ENCODE measurements at places on chromosomes 3 and 15.

DNA sequence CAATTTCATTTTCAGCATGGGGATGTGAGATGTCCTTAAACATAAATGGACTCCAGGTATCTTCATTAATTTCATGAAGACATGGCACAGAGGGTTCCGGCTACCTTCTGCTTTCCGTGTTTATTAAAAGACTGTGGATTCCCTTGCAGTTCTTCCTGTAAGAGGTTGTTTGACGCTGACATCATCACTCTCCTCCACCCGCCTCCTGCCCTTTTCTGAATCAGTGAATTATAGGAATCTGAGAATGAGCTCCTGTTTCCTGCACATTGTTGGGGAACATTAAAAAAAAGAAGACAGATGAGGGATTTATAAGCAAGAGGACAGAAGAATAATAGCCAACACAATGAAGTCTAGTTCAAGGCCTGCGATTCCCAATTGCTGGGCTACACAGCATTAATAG, 191.3 kb downstream of the LPP start:
- peak; percentile 49 for DNase-seq

DNA sequence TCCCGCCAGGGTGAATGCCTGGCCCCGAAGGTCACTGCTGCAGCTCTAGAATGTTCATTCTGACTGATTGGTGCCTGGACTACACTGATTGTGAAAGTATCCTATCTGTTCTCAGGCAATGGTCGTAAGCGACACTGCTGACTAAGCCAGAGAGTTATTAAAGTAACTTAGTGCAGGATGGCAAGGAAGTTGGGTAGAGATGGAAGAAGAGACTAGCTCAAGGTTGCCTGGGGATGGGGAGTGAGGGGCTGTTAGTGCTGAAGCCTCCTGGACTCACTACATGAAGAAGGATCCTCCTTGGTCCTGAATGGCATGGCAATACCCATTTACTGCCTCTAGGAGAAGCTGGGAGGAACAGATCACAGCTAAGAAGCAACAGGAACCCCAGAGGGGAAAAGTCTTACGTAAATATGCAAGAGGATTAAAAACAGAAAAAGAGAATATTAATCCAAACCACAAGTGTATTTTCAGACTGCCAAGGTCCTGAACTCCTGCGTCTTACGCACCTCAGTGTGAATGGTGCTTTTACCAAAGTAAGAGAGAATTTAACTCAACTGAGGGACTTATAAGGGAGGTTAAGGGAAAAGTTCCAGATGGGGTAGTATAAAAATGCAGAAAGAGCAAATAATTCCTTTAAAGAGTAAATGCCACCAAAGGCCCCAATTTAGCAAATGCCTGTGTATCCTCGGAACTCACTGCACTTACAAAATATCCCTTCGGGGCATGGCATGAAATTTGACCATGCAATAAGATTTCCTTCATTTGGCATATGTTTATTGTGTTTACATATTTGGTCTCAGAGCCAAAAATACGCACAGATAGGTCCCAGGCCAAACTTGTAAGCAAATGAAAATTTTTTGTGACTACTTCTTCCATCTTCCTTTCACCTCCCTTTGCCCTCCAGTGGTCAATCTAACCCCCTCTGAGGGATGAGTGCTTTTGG, 64.0 kb upstream of the DGKG start:
- DNase-seq = no peak

GRCh38 chr15:67080900-67081431, 15.6 kb downstream of the SMAD3 start:
- DNase-seq = peak; percentile 86

DNA sequence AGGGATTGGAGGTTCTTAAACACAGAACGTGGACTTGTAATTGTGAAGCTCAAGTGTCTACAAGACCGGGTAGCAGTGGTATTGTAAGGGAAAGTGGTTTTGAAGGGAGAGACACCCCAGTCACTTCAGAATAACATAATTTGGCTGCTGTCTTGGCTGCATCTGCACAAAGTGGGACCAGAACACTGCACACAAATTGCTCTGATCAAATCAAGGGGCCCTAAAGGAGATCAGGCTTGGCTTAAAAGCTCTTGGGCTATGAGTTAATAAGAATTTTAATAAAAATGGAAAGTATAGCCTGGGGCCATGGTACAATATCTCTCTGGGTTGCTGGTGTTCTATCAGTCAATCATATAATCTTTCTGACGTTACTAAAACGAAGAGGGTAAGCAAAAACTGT, 356.1 kb upstream of the ICE2 start:
- DNase-seq = no peak

DNA sequence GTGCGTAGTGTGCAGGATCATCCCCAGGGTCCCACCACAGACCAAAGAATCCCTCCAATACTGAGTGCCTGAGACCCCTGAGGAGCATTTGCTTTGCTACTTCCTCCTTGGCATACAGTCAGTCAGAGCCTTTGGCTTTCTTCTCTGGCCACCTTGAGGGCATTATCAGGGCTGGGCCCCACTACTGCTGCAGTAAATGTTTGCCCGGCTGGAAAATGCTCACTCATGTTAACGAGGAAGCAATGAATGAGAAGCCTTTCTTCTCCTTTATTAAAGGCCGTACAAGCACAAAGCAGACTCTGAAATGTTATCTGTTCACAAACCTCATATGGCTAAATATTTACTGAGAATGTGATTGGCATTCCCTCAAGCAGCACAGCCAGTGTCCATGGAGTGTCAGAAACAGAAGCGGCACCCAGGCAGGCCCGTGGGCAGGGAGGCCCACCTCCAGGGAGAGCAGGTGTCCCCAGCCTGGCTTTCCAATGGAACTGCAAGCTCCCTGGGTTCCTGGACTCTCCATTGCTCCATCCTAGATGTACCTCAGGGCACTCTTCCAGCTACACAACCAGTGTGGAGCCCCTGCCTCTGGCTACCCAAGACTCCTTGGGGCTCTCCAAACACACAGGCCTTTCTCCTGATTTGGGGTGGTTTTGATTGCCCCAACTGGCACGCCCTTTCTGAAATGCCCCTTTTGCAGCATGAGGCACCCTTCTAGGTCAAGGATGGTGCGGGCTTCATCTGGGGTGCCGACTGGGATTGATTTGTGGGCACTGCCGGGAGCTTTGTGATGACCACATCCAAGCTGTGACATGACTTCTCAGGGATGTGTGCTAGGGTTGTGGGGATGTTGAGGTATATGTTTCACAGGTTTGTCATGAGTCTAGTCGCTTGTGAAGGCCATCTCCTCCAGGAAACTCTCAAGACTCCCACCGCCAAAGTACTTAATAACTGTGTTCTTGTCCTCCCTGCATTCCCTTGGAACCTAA, 195.6 kb downstream of the FAM43A start:
- DNase-seq = no peak

GRCh38 chr3:143977341-143978262, 6.0 kb downstream of the DIPK2A start:
- DNase-seq = no peak

- DNase-seq = no peak
Measured at GRCh38 chr15:74545086-74545485, 4.1 kb downstream of the ARID3B start.

DNA sequence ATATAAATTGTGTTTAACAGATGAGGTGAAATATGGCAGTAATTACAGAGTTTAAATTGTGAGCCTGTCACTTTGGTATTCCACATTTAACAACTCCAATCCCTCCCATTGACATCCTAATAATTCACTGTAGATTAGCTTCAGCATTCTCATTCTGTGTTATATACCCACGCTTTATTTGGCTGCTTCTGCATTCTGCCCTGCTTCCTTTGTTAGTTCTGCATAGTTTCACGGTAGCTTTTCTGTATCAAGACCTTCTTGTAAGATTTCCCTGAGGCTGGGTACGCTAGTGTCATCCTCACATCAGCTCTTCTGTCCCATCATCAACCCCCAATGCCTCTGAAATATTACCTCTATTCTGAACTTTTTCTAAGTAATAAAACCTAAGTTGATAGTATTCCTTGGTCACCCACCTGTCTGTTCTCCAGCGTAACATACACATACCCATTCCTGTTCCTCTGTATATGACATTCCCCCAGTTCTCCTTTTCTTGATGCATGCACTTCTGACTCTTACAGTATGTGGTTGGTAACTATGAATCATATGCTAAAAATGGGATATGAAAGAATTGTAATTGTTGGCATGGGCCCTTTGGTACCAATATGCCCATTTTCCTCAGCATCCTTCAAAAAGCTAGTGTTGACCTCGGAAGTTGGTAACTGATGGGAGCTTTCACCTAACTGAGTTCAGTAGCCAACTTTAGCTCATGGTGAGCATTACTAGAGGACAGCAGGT, 171.2 kb downstream of the KLHL25 start:
- DNase-seq = no peak

DNA sequence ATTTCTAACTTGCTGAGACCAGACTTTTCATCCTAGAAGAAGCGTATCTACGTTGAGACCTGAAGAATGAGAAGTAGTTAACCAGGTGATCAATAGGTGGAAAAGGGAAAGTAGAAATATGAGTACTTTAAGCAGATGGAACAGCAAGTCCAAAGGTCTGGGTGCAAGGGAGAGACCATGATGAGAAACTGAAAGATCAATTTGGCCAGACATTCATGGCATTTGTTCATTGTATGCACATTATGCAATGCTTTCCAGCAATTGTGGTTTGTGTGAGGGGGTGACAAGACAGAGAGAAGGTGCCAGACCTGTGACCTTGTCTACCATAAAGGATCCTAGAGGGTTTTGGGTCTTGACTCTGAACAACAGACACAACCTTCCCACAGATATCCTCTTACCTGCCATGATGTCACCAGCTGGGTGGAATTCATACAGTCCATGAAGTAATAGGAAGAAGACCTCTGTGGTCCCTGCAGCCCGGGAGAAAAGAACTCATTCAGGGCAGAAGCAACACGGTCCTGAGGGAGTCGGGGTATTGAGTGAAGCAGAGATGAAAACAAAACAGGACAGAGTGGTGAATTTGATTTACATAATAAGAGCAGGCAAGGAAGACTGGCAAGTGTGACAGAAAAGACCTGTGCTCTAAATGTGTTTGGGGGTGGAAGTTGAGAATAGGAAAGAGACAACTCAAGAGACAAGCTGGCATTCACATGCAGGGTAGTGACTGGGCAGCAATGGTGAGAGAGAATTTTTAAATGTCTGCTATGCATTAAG, 63.4 kb upstream of the PSMD6 start:
- no peak for DNase-seq

GRCh38 chr3:133209871-133210550, 171.8 kb downstream of the TMEM108 start:
- no peak for DNase-seq

- no peak for DNase-seq
Measured at GRCh38 chr3:30370681-30371271, 235.6 kb upstream of the TGFBR2 start.

- DNase-seq = no peak
Measured at GRCh38 chr3:40661284-40661683, 136.5 kb downstream of the ZNF621 start.

DNA sequence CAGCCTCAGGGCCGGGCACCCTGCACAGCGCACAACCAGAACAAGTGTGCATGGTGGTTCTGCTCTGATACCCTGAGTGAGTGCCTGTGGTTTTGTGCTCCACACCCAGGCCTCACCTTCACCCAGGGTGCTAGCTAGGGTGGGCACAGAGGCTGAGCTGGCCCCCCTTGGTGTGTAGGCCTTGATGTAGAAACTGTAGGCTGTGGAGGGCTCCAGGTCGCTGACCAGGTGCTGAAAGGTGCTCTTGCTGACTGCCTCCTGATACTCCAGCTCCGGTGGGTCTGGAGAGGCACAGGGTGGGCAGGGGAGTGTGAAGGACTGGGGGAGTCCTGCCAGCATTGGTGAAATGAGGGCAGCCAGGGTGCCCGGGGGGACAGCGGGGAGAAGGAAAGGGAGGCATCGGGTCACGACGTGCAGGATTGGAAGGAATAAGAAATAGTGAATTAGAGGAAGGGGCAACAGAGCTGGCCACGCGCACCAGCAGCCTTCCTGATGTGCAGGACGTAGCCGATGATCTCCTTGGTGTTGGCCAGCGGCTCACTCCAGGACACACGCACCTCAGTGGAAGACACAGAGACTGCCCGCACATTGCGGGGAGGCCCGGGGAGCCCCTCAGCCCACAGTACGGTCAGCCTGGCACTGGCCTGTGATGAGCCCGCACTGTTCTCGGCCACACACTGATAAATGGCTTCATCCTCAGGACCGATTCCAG, 26.6 kb downstream of the RNU5B-1 start:
- DNase-seq = no peak

GRCh38 chr3:72699631-72700030, 148.6 kb downstream of the SHQ1 start:
- no peak for DNase-seq

DNA sequence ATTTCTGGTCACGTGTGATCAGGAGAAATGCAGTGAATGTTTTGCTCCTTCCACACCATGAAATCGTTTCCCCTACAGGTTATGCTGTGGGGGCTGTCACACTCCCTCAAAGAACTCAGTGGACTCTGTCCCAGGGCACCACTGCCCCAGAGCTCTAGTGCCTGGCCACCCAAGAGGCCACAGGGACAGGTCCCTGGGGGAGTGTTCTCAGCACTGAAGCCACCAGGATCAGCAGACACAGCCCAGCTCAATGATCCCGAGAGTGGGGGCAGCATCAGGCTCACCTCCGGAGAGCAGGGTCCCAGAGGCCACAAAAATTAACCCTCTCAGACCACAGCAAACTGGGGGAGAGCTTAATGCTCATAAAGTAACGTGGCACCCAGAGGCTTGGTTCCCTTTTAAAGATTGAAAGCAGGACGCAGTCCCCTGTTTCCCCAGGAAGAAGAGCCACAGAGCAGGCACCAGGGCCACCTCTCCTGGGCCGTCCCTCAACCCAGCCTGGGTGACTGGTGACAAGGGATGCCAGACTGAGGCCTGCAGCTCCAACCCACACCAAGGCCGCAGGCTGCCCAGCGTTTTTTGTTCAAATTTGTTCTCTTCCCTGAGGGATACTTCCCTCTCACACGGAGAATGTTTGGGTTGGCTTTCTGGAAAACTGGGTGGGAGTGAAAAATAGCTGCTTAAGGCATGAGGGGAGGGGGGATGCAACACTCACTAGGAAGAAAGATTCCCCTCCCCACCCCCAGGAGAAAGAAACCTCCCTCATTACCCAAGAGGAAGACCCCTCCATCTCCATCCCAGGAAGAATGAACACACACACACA, 123.3 kb upstream of the IGF1R start:
- no peak for DNase-seq

GRCh38 chr3:72041076-72041475, 256.1 kb upstream of the PROK2 start:
- no peak for DNase-seq

- no peak for DNase-seq
Measured at GRCh38 chr3:119380697-119381096, 82.7 kb downstream of the TMEM39A start.

GRCh38 chr3:99269606-99270351, 368.3 kb upstream of the DCBLD2 start:
- no peak for DNase-seq

DNA sequence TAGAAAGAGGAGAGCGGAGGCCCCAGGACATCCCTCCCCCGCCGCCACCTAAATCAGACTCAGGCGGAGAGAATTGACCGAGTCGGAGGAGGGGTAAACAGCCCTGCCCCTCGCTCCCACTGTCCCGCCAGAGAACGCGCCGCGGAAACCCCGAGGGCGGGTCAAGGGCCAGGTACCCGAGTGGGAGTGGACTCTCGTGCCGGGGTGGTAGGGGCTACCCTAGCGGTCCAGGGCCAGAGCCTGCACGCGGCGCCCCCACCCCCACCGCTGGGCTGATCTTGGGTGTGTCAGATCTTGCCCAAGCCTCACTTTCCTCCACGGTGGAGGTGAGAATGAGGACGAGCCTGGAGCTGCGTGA, 19.0 kb downstream of the SPATA12 start:
- DNase-seq = no peak

All from SJSA1 (cell line).